Central memory CD8-positive, alpha-beta T cell (primary cell): ENCODE measurements at places on chromosomes 6 and 20.

- no peak for DNase-seq
Observed at GRCh38 chr6:151240791-151241642, 1.2 kb downstream of the AKAP12 start.

DNA sequence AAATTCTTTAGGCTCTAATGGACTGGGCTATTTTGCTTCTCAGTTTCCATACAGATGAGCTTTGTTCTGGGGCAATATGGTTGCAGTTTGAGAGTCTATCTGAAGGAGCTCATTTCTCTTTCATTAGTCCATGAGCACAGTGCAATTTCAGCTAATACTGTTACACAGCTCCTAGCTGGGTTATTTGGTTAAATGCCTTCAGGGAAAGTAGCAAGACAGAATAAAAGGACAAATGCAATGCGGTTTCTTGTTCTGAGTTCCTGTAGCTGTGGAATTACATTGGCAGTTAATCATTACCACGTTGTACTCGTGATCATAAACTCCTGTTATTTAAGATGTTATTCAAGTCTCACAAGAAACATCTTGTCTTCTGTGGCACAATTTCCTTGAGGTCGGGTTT lies 127.7 kb downstream of the BFSP1 start:
- DNase-seq: no peak

GRCh38 chr20:59190466-59190865 lies 26.8 kb downstream of the ZNF831 start:
- no peak for DNase-seq

- no peak for DNase-seq
Observed at GRCh38 chr6:62613928-62614327, 327.9 kb upstream of the KHDRBS2 start.

DNA sequence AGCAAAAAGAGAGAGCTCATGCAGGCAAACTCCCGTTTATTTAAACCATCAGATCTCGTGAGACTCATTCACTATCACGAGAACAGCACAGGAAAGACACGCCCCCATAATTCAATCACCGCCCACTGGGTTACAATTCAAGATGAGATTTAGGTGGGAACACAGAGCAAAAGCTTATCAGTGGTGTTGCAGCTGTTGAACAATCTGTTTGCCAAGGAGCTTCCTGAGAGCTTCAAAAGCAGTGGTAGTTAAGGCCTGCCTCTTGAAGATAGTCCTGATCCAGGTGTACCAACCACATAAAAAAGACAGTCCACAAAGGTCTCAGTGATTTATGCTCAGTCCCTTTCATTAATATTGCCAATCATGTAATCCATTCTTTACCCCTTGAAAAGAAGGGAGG lies 269.4 kb upstream of the IRAK1BP1 start:
- DNase-seq: no peak

DNA sequence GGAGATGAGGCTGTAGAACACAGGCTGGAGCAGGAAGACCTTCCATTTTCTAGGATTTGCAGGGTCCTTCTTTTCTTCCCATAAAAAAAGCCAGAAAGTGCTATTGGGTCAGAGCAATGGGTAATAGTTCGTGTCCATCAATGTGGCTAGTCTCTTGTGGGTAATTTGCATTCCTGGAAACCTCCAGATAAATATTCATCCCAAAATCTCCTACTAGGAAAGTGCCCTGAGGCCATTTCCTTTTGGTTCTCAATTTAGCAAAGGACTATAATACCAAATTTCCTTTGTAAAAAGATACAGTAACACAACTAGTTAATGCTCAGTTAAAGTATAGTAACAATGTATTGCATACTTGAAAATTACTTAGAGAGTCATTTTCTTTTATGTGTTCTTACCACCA lies 138.1 kb upstream of the TAB2 start:
- no peak for DNase-seq
